Stimulated activated naive CD4-positive, alpha-beta T cell treated with Interleukin-2 at 50 U/mL for 16 hours (primary cell): ENCODE measurements at places on chromosomes 7 and 10.

DNA sequence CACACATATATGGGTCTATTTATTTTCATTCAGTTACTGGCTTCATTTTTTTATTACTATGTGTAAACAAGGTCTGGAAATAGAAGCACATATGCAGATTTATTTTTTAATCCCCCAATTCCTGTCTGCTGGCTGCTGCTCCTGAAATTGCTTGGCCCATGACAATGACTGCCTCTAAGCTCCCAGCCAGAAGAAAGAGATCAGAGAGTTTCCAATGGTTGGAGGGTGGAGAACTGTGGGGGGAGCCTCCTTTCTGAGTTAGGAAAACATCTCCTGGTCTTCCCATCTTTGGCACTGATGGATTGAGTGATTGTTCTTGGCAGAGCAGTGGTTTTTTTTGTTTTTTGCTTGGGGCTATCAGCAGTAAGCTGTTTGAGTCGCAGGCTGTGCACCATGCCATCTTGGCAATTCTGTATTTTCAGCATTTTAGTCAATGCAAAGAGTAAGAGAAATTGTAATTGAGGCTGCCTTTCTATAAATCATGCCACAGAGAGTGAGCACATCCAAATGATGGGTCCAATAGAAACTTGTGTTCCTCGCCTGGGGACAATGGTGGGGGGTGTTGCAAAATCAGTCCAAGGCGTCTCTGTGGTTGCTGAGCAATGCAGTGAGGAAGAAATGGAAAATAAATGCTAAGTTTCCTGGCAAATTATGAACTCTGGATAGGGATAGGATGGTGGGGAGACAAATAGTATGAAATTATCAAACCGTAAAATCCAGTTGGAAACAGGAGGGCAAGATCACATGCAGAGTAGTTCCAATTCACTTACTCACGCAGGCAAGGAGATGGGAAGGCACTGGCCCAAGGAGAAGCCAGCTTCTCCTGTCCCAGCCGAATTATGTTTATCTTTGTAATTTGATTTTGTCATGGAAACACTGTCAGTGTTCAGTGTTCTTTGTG, 382.4 kb downstream of the SORCS3 start:
- DNase-seq, result no peak

DNA sequence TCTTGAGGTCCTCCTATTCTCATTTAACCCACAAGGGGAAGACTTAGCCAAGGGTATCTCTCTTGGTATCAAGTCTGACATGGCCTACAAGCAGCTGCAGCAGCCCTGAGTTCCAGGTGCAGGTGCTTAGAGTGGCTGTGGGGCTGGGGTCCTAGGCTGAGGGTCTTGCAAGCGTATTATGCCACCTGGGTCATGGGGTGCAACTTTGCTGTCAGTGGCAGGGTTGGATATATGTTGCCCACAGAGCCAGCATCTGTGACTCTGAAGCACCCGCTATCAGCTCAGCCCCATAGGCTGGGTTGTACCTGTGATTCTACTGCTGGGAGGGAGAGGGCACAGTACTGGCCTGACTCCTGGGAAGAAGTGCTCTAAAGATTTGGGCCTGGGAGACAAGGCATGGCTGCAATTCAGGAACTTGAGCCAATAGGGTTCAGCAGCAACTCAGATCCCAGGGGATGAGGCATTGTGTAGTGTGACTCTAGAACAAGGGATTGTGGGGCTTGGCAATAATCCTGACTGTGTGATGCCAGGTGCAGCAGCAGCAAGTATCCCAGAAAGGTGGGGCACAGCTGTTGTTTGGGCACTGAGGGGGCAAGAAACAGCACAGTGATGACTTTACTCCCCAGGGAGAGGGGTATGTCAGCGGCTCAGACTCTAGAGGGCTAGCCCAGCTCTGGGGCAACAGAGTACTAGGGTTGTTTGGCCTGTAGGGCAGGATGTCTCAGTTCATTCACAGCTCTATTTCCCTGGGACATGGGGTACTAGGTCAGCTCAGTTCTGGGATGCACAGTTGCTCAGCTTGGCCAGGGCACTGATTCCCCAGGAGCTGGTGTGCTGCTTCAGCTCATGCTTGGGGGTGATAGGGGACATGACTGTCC, 41.4 kb downstream of the NEURL1 start:
- no peak for DNase-seq

DNA sequence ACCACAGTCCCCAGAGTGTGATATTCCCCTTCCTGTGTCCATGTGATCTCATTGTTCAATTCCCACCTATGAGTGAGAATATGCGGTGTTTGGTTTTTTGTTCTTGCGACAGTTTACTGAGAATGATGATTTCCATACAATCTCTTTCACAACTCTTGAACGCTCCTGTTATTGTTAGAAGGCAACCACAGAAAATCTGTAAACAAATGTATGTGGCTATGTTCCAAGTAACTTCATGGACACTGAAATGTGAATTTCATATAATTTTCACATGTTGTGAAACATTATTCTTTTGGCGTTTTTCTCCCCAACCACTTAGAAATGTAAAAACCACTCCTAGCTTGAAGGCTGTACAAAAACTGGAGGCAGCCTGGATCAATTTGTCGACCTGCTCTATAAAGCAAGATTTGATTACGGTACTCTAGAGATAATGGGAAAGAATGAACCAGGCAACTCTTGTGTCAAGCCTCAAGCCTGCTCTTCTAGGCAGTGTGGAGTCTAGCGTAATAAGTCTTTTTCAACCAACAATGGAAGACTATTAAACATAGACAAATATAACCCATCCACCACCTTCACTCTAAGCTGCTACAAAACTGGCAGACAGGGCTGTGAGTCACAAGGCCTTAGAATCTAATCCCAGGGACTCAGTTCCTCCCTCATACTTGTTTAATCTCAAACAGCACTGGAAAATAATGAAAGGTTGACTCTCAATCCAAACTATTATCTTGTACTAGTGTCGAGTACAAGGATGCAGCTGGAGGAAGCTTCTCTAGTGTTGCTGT, 22.7 kb downstream of the ARL3 start:
- no peak for DNase-seq

DNA sequence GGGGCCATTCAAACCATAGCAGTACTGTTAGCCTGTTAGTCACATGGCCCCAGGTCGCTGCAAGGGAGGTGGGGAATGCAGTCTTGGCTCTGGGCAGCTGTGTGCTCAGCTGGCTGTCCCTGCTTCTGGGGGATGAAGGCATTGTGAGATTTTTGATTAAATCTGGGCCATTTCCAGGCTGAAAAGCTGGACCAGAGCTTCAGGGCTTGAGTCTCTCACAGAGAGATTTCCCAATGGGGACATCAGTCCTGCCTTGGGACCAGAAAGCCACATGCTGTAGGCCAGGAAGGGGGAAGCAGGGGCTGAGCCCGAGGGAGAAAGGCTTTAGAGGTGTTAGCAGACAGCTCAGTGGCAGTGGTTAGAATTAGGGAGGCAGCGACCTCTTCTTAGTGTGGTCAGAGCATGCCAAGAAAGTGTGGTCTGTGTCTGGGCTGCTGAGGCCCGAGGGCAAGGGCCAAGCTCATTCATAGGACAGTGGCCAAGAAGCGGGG, 33.6 kb downstream of the PALD1 start:
- no peak for DNase-seq

DNA sequence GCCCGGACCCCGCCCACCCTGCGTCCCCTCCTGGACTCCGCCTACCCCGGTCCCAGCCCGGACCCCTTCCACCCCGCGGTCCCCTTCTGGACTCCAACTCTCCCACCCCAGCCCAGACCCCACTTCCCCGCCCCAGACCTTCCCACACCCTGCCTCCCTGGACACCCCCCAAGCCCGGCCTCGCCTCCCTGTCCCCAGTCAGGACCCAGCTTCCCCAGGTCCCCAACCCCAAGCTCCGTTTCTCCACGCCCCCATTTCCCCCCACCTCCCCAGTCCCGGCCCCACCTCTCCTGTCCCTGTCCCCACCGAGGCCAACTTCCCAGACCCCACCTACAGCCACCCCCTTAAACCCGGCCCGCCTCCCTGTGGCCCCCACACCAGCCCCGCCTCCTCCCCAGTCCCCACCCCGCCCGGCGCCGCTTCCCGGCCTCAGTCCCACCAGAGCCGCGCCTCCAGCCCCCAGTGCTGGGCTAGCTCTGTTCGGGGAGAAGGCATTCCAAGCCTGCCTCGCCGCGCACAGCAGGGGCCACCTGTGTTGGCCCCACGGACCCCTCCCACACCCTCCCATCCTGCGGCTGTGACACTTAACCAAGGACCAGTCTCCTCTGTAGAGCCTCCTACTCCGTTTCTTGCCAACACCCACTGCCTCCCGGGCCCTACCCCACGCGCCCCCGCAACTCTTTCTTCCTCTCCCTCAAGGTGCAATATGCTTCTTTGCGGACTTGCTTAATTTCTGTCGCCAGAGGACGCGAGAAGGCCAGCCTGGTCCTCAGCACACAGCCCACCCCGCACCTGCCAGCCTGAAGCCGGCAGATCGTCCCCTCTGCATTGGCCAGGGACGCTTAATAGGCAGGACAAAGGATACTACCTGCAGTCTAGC, 736 bp upstream of the ITIH5 start:
- DNase-seq, result no peak

DNA sequence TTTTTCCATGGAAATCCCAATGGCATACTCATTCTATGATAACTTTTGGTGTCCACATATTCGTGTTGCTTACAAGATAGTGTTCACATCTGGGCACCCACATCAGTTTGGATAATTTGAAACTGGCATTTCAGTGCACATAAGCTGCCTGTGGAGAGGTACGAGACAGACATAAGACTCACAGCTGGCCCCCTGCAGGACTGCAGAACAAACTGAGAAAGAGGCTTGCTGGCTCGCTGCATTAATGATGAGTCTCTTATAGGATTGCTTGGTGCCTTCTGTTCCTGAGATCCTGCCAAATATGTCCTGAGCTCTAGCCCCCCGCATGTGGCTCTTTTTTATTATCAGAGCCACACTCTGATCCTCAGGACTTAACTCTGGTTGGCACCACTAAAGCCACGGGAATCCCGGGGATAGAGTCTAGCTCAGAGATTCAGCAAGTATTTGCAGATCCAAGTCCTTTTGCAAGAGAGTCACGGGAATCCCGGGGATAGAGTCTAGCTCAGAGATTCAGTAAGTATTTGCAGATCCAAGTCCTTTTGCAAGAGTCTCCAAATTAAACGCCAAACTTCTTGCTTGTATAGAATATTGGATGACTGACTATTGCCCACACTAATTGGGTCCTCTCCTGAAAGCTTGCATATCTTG, 34.0 kb upstream of the JCAD start:
- no peak for DNase-seq

- DNase-seq, result no peak
These were observed 225.4 kb downstream of the DKK1 start for GRCh38 chr10:52539463-52539862.

DNA sequence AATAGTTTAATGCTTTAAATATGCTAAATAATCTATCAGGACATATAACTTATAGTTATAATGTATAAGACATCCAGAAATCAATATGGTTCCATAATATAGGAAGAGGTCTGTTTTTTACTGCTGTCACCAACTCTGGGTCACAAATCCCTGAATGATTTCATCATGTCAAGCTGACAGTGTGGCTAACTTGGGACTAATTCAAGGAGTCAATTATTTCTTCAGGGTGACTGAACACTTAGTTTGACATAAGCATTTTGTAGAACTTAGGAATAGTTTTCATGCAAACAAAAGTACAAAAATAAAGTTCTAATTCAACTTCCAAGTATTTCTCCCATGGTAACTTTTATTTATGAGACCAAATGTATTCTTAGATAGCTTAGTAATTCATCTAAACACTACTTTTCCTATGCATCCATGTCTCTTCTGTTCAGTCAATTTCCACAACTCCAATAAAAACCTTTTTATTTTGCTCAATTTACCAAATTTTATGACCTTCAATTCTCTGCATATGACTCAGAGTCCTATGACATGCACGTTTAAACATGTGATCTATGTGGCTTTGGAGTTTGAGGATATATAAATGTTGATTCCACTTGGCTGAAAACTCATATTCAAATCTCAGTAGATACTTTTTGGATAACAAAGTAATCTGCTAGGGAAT, 40.3 kb upstream of the GNAT3 start:
- no peak for DNase-seq

GRCh38 chr10:107546284-107546683, 381.8 kb upstream of the SORCS1 start:
- no peak for DNase-seq

GRCh38 chr7:99731638-99732374, 3.2 kb downstream of the CYP3A7 start:
- no peak for DNase-seq
